ENCODE measurements at places on chromosomes 4 and X. TPM values are rescaled to one million over a fixed set of nuclear protein-coding genes. Genes with fewer than 3 reads are reported as not detected.

The GPR50 gene
- total RNA-seq: not detected

The GLA gene
- 39.4 TPM for total RNA-seq

The MAP7D2 gene
- total RNA-seq: 0.15 TPM

The MAOA gene
- total RNA-seq: 18.1 TPM

The GAGE12F gene
- total RNA-seq: not detected

The DDX53 gene
- not detected for total RNA-seq

Data from endothelial cell of umbilical vein (primary cell).